ENCODE measurements at places on chromosomes 6 and 20. TPM values are rescaled to one million over a fixed set of nuclear protein-coding genes. Genes with fewer than 3 reads are reported as not detected.

GGTLC1 gene
- not detected for polyA plus RNA-seq

ARMC2 gene
- 7.1 TPM for polyA plus RNA-seq

GMNN gene
- 17.5 TPM for polyA plus RNA-seq

CNBD2 gene
- polyA plus RNA-seq: 2.7 TPM

MEI4 gene
- polyA plus RNA-seq: not detected

POLR1C gene
- polyA plus RNA-seq: 33.7 TPM

ATP9A gene
- 27.8 TPM for polyA plus RNA-seq

MYH7B gene
- 0.30 TPM for polyA plus RNA-seq

- DNase-seq: no peak
These were observed 12.2 kb upstream of the BRPF3 start for GRCh38 chr6:36184311-36184710.

GRCh38 chr20:31922181-31922580 lies 29.7 kb downstream of the PDRG1 start:
- no peak for DNase-seq

DNA sequence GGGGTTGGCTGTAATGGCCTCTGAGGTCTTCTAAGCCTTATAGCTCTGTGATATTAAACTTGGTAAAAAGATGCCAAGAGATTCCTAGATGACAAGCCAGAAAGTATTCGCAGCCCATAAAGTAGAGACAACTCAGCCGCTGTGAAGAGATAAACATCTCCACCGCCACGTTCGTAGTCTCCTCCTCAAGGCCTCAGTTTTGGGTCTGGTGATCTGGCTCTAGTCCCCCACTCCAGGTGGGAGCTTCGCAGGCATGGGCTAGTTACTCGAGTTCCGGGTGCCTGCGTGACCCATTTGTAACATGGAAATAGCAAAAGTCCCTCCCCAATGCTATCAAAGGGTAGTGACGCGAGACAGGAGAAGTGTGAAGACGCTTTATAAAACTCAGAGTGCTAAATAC lies 28.3 kb upstream of the AFDN start:
- no peak for DNase-seq

GRCh38 chr20:63361519-63362435 lies 628 bp upstream of the CHRNA4 start:
- DNase-seq: no peak

DNA sequence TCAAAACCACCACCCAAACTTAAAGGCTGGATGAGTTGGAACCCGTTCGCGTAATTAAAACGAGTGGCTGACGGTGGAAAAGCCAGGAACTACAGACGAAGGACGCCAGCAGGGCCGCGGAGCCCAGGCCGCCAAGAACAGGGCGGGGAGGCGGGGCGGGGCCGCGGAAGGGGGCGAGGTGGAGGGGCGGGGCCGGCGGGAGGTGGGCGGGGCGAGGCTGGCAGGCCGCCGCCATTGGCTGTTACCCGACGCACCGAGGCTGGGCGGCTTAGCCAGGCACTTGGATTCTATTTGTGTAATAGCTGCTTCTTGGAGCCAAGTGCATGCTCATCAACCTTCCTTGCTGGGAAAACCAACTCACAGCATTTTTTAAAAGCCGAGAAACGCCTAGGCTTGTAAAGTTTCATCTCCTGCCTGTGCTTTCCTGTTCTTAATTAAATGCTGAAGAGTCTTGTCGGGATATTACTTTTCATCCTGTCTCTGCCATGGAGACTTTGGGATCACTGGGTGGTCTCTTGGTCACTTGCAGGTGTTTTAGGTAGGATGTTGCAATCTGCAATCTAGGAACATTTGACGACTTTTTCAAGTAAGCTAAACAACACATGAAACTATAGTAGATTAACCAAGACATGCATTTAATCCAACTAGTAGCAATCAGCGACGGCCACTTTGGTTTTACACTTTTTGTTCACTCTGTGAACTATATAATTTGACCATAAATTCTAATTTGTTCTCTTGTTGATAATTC lies 245.0 kb downstream of the ARID1B start:
- DNase-seq: peak; percentile 94

- no peak for DNase-seq
These were observed 1.0 kb downstream of the SIM1 start for GRCh38 chr6:100463630-100464161.
